ENCODE measurements at places on chromosomes 16 and 17.

DNA sequence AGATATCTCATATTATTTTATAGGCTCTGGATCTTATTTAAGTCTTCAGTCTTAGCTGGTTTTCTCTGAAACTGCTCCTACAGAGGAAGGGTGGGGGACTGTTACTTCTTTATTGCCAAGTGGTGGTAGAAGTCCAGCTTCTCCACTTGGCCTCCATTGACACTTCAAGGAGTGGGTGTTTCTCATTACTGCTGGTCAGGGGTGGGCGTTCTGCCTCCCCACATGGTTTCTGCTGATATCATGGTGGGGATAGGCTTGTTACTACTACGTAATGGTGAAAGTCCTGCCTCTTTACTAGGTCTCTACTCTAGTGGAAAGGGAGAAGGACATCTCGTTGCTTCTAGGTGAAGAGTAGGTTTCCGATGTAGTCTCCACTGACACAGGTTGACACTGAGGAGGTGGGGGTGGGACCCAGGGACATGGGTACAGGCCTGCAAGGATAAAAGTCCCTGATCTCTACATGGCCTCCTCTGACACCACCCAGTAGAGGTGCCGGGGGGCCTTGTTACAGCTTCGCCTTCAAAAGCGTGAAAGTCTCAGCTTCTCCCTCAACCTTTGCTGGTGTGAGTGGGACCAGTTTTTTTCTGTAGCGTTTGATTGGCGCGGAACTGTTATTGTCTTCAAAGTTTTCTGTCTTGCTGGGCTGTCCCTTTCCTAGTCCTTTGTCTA lies 20.3 kb downstream of the PRAC1 start:
- no peak for DNase-seq

DNA sequence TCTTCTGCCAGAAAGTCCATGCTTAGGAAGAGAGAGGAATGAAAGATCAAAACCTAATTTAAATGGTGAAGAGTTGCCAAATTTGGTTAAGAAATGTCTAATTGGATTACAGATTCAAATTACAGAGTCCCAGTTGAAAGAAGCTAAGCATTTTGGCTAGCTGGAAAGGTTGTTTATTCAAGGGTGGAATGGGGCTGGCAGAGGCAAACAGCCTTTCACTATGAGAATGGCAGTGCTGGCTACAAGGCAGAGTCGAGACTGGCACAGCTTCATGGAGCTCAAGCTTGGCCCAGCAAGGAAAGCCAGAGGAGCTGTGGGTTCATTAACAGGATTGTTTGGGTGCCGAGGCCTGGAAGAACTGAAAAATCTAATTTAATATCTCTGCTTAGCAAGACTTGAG lies 13.6 kb downstream of the MAP3K3 start:
- no peak for DNase-seq

DNA sequence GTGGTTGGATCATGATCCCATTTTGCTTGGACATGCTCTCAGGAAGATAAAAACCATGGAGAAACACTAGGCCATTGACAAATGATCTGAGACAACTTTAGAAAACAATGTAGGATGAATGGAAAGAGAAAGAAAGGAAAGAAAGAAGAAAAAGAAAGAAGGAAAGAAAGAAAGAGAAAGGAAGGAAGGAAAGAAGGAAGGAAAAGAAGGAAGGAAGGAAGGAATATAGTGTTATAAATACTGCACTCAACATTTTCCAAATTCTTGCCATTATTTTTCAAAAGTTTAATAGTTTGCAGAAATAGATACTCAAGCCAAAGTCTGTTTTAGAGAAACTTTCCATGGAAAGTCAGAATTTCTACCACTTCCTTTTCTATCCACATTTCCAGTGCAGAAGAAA lies 39.2 kb upstream of the CACNG3 start:
- no peak for DNase-seq

GRCh38 chr16:3188925-3189825 lies 1.2 kb downstream of the OR1F1 start:
- DNase-seq: peak; percentile 16

GRCh38 chr16:85712801-85713200 lies 24.0 kb upstream of the GINS2 start:
- no peak for DNase-seq

GRCh38 chr17:32461853-32462617 lies 17.7 kb downstream of the PSMD11 start:
- DNase-seq: peak; percentile 58

GRCh38 chr17:73711184-73711583 lies 66.9 kb upstream of the SDK2 start:
- DNase-seq: peak; percentile 36

Data from inflammatory macrophage (primary cell).